ENCODE measurements at places on chromosomes 12 and 14. TPM values are rescaled to one million over a fixed set of nuclear protein-coding genes. Genes with fewer than 3 reads are reported as not detected.

DNA sequence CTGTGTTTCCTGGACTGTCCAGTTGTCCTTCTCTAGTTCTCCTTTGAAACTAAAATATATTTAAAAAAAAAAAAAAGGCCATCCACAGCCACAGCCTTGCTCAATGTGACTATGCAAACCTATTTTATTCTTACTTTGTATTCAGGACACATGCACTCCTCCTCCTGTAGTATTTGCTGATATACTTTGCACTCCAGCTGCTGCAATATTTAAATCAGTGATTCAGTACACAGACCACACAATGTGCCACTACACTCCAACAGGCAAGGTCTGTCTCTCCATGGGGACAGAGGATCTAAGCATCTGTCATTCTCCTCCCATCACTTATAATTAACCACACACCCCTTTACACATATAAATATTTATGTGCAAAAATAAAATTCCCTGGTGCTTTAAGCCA, 40.2 kb upstream of the CCDC196 start:
- DNase-seq, result no peak
- no peak overlapping the region for H3K27ac ChIP-seq
- H3K4me3 ChIP-seq, result no peak overlapping the region
- H3K27me3 ChIP-seq, result no peaks in the 10 kb centered on the region
- no peaks in the 10 kb centered on the region for H3K4me1 ChIP-seq

DNA sequence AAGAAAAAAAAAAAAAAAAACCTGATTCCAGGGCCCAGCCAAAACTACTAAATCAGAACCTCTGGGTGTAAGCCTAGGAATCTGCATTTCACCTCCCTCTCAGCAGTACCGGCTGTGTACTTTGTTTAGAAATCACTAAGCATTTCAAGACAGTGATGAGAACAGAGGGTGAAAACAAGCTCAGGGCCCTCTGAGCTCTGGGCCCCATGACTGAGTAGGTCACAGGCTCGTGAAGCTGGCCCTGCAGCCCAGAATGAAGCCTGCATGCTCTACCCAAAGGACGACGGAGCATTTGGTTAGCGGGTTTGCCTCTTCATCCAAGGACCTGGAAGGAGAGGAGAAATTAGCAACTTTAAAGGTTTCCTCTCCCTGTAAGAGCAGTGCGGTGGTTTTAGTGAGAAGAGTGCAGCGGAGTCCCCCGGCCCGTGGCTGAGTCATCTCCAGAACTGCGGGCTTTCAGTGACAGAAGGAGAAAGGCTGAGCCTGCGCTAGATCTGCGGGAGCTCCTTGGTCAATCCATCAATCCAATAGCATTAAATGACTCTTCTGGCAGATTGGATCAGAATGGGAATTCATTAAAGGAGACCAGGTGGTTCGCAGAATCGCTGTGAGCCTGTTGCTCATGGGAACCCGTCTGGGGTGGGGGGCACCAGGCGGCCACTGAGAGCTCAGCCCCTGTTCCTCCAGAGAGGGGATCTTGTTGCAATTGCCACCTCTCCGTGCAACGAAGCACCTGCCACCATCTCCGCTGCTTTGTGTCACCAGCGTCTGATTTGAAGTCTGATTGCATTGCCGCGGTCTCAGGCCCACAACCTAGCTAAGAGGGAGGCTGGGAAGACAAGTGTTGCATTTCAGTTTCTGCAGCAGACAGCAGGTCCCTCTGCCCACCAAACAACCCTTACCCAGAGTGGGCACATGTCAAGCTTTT, 7.3 kb downstream of the IL31 start:
- H3K36me3 ChIP-seq, result no peaks in the 10 kb centered on the region
- H3K27me3 ChIP-seq, result no peaks in the 10 kb centered on the region
- H3K4me1 ChIP-seq, result no peaks in the 10 kb centered on the region
- no peak overlapping the region for H3K4me3 ChIP-seq
- no peak for DNase-seq

DNA sequence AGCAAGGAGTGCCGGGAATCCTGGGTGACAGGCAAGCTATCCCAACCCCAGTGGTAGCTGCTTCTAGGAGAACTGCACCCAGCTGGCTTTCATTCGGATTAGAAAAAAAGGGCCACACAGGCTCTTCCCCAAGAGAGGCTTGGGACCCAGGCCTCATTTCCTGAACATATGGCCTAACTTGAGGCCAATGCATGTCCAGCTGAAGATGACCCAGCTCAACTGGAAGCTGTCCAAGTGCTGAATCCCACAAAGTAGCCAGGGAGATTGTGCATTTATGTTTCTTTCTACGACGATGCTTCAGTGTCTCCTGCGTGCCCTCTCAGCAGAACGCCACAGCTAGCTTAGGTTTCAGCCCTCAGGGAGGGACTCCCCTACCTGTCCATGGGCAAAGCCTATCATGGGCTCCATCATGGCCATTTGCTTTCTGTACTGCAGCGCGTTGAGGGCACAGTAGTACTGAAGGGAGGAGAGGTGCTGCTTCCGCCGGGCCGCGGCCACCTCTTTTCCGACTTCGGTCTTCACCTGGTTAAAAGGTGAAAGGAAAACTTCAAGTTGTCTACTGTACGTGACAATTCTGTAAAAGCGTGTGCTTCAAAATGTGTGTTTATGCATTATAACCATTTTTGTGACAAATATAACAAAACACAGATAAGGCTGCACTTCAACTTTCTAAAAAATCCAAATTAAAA, 29.1 kb downstream of the APPL2 start:
- peaks cover 10% of the 10 kb centered on the region for H3K4me1 ChIP-seq
- H3K27me3 ChIP-seq, result no peaks in the 10 kb centered on the region
- peaks cover 48% of the 10 kb centered on the region for H3K36me3 ChIP-seq
- DNase-seq, result no peak
- no peak overlapping the region for H3K27ac ChIP-seq

Gene PCED1B
- 3.8 TPM for total RNA-seq

GRCh38 chr14:92644171-92644969, 104.1 kb downstream of the LGMN start:
- no peak overlapping the region for H3K27ac ChIP-seq
- no peak for DNase-seq
- H3K36me3 ChIP-seq, result peaks cover 12% of the 10 kb centered on the region
- peaks cover 12% of the 10 kb centered on the region for H3K4me1 ChIP-seq
- no peaks in the 10 kb centered on the region for H3K27me3 ChIP-seq

GRCh38 chr12:54191126-54191525, 2.3 kb upstream of the SMUG1 start:
- H3K36me3 ChIP-seq, result peaks cover 4% of the 10 kb centered on the region
- no peak overlapping the region for H3K4me3 ChIP-seq
- H3K27ac ChIP-seq, result no peak overlapping the region
- peaks cover 40% of the 10 kb centered on the region for H3K27me3 ChIP-seq

- no peak overlapping the region for H3K27ac ChIP-seq
- H3K4me1 ChIP-seq, result peaks cover 34% of the 10 kb centered on the region
- H3K36me3 ChIP-seq, result no peaks in the 10 kb centered on the region
- no peak overlapping the region for H3K4me3 ChIP-seq
Measured at GRCh38 chr12:124713041-124713435, 145.6 kb upstream of the NCOR2 start.

- H3K27ac ChIP-seq, result no peak overlapping the region
- no peaks in the 10 kb centered on the region for H3K36me3 ChIP-seq
- no peak for DNase-seq
Measured at GRCh38 chr14:95903616-95904107, 27.0 kb downstream of the TUNAR start.

DNA sequence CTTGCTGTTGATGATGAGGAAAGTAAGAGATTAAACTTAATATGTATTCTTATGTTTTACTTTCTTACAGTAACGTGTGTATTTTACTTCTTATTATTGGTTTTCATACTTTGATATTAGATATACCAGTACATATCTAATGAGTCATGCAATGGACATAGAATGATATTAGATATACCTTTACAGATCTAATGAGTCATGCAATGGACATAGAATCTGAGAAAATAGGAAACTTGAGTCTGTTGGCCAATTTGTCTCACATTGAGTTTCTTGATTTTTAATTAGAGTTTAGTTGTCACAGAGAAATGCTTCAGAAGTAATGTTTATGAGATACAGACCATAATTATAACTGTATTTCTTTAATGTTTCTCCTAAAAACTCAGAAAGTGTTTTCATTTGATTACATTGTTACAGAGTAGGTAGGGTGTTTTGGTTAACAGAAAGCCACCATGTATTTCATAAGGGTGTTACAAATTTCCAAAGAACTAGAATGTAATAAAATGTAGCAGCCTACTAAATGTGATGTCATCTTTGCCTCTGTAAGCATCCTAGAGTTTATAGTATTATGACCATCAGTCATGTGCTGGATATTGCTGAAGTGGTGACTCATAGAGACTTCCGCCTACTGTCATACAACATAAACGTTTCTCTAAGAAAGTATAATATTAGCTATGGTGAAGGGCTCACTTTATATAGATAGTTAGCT, 3.0 kb downstream of the GAS2L3 start:
- peak overlapping the region; percentile 69 for H3K27ac ChIP-seq
- no peaks in the 10 kb centered on the region for H3K27me3 ChIP-seq
- no peaks in the 10 kb centered on the region for H3K36me3 ChIP-seq

Gene CPM
- 0.29 TPM for total RNA-seq

DNA sequence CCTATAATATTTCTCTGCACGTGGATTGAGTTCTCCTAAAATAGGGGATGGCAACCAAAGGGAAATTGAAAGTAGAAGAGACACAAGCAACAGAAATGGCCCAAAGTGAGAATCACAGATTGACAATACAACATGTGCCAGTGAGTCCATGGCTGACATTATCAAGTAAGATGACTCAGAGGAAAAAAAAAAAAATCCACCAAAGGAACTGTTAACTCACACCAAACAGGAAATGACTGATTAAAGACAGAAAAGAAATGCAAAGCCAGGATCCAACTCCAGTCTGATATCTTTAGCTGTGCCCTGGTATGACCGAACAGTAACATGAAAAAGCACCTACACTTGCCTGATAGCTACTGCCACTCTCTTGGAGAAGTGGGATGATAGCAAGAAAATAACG, 485.0 kb downstream of the PRKD1 start:
- DNase-seq, result no peak
- H3K36me3 ChIP-seq, result no peaks in the 10 kb centered on the region
- H3K27me3 ChIP-seq, result peaks cover 2% of the 10 kb centered on the region
- H3K4me3 ChIP-seq, result no peak overlapping the region
- H3K4me1 ChIP-seq, result no peaks in the 10 kb centered on the region

DNA sequence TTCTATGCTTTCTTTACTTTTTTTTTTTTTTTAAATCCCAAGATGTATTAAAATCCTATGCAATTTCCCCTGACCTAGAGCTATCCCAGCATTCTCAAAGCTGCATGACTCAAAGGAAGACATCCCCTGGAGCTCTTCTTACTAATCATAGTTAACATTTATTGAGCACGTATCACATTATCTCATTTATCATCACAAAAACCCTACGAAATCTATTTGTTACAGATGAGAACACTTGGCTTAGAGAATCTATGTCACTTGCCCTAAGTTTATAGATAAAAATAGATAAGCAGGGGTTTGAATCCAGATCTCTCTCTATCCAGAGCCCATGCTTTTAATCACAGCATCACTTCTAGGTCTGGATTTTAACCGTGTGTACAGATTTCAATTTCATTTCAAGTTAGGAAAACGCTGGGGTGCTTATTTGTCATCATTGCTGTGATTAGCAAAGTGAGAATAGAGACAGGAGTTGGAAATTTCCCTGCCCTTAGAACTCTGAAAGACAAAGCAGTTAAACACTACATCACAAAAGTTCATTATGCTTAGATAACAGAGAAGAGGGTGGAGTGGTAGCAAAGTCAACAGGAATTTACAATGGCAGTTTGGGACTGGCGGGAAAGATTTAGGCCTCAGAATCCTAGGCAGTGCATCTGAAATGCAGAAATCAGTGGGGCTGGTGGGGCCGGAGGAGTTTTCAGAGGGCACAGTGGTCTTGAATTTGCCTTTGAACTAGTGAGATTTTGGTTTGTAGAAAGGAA, 177.7 kb upstream of the FRMD6 start:
- H3K4me3 ChIP-seq, result no peak overlapping the region
- H3K27ac ChIP-seq, result no peak overlapping the region
- DNase-seq, result no peak
- no peaks in the 10 kb centered on the region for H3K36me3 ChIP-seq
- H3K4me1 ChIP-seq, result peaks cover 25% of the 10 kb centered on the region

DNA sequence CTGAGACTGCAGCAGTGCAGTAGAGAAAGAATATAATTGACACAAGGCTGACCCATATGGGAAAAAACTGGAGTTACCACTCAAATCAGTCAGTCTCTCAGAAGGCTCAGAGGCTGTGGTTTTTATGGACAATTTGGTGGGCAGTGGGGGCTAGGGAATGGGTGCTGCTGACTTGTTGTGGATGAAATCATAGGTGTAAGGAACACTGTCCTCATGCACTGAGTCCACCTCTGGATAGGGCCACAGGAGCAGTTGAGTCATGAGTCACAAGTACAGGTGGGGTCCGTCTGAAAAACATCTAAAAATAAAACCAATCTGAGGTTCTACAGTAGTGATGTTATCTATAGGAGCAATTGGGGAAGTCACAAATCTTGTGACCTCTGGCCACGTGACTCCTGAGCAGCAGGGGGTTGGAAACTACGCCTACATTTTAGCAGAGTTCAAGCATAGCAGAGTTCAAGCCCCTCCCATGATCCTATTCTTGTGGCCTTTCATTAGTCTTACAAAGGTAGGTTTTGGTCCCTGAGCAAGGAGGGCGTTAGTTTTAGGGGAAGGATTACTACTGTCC, 18.1 kb upstream of the SGPP1 start:
- H3K36me3 ChIP-seq, result no peaks in the 10 kb centered on the region
- no peaks in the 10 kb centered on the region for H3K4me1 ChIP-seq
- H3K4me3 ChIP-seq, result no peak overlapping the region

Gene PTGDR
- total RNA-seq, result not detected

Gene RNASE3
- not detected for total RNA-seq

GRCh38 chr12:87866578-87867292, 162.5 kb downstream of the C12orf50 start:
- no peak overlapping the region for H3K4me3 ChIP-seq
- H3K36me3 ChIP-seq, result no peaks in the 10 kb centered on the region
- H3K27me3 ChIP-seq, result no peaks in the 10 kb centered on the region
- H3K4me1 ChIP-seq, result peaks cover 19% of the 10 kb centered on the region
